ENCODE measurements at places on chromosomes 6 and 20.

DNA sequence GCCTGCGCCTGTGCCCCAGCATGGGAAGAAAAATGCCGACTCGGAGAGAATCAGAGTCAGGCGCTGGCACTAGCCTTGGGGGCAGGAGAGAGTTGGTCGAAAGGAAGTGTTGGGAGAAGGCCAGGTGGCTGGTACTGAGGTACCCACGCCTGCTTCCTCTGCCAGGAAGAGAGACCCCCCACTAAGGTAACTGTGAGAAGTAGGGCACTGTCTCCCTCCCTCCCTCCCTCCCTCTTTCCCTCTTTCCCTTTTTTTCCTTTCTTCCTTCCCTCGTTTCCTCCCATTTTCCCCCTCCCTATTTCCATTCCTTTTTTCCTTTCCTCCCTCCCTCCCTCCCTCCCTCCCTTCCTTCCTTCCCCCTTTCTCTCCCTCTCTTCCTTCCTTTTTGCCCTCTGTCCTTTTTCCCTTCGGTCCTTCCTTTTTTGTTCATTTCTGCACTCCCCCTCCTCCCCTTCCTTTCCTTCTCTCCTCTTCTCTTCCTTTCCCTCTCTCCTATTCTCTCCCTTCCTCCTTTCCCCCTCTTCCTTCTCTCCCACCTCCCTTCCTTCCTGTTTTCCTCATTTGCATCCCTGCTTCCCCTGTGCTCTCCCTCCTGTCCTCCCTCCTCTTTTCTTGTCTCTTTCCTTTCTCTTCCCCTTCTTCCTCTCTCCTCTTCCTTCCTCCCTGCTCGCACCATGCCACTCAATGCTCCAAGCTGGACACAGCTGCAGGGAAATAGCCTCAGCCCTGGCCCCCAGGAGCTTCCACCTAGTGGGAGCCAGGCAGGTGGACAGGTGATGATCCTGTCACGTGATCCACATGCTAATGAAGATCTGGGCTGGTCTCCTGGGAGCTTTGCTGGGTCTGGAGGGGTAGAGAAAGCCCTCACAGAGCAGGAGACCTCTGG, 148.0 kb downstream of the DHX35 start:
- no peak for DNase-seq

DNA sequence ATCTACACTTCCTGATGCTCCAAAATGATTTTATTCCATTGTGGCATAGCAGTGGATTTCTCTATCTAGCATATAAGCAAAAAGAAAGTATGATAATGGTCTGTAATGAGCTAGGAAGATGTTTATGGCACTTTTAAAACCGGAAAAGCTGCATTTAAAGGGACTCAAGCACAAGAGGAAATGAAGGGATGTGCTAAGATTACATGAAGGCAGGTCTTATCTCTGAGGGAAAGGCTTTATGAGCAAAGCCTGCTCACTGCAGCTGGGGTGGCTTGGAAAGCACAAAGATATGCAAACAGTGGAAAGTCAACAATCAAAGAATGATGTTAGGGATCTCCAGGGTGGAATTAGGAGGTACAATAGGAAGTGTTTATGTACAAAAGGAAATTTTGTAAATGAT, 138.2 kb downstream of the TENT5A start:
- no peak for DNase-seq

DNA sequence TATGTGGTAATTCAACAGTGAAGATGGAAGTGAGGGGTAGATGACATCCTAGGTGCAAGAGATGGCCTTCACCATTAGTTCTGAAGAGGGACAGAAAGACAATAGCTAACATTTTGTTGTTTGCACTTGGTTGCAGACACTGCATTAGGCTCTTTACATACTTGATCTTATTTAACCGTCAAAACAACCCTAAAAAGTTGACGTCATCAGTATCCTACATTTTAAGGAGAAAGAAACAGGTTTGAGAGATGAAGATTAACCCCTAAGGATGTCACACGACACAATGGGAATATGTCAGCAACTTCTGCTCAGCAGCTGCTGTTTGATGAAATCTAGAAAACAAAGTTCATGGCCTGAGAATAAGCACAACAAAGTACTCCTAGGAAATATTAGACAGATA, 72.6 kb upstream of the MC3R start:
- DNase-seq = no peak

- no peak for DNase-seq
Measured at GRCh38 chr6:39855356-39855995, 63.3 kb downstream of the DAAM2 start.

DNA sequence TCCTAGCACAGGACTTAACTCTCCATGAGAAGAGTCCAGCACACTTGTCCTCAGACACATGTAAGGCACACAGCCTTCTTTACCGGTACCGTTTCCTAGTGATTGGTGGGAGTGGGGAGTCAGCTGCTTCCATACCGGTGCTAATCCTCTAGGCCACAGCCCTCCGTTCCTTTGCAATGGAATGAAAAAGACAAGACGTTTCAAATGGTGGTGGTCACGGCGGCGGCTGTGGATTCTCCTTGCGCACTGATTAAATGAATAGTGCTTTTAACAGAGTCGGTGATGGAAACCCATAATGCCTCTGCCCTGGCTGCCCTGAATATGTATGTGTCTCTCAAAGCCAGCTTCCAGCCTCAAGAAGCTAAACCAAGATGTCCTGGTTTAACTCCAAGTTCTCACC, 34.8 kb upstream of the GABRR1 start:
- DNase-seq = no peak

GRCh38 chr20:3014662-3015061, 28.8 kb upstream of the GNRH2 start:
- no peak for DNase-seq

DNA sequence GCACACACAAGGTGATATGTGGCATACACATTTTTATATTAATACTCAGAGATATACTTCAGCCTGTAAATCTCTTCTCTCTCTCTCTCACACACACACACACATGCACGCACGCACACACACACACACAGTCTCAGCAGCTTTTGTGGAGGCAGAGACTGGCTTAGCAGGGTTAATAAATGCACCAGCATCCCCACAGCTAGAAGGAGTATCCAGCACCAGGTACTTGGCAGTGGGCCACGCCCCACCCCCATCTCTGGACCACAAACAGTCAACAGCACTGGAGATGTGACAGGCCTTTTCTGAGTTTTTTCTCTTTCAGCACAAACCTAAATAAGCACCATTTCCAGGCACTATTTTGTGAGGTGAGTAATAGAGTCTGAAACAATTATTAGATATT, 47.3 kb upstream of the LRFN2 start:
- no peak for DNase-seq

- DNase-seq = no peak
Measured at GRCh38 chr20:38685853-38686473, 38.3 kb upstream of the SLC32A1 start.

DNA sequence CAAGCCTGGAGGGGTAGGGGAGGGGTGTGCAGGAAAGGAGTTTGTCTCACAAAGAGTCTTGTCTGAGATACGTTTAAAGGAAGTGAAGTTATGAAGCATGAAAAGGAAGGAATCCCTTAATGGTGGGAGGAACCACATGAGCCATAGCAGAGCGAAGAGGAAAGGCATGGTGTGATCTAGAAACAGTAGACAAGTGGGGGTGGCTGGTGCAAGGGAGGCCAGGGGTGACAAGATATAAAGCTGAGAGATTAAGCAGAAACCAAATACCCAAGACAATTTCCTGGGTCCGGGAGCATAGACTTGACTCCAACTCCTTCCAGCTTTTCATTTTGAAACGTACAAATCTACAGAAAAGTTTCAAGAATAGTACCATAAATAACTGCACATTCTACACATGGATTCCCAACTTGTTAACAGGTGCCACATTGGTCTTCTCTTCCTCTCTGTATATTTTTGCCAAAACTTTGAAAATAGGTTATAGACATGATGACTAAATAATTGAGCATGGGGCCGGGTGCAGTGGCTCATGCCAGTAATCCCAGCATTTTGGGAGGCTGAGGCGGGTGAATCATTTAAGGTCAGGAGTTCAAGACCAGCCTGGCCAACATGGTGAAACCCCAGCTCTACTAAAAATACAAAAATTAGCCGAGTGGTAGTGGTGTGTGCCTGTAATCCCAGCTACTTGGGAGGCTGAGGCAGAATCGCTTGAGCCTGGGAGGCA, 211.6 kb downstream of the SLC24A3 start:
- no peak for DNase-seq

Data from stimulated activated CD4-positive, alpha-beta T cell treated with anti-CD3 and anti-CD28 coated beads, Interleukin-1b, Interleukin-23, amount 100 ng/mL, for 1 hour (primary cell).